ENCODE measurements at places on chromosomes 13 and 19.

- no peak for DNase-seq
These were observed 129.2 kb downstream of the TBC1D4 start for GRCh38 chr13:75352641-75353327.

DNA sequence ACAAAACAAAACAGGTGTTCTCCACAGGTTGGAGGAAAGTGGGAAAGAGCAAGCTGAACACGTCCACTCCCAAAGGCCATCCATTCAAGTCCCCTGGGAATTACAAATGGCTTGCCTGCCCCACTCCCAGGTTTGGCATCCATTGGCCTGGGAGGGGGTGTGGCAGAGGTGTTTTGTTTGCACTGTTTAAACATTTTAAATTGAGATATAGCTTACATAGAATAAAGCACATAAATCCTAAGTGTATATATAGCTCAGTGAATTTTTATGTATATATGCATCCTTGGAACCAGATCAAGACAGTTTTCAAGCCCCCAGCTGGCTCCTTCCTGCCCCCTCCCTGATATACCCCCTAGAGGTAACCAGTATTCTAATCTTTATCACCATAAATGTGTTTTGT, 12.7 kb downstream of the SLC25A42 start:
- DNase-seq: no peak

DNA sequence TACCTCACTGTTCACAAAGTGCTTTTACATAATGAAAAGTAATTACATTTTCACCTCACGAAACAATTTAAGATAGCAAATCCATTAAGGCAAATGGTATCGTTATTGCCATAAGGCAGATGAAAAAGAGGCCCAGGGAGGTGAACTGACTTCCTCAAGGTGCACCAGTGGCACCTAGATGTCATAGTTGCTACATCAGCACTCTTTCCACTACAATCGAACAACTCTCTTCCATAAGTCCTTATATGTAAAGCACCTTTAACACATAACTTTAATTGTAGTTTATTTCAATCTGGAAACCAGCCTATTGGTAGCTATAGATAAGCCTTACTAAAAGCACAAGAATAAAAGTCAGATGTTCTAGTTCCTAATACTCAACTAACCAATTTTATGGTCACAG, 35.1 kb downstream of the XPO4 start:
- DNase-seq: no peak

GRCh38 chr13:94713561-94714182, 1.3 kb upstream of the SOX21 start:
- no peak for DNase-seq

- DNase-seq: no peak
These were observed 17.0 kb downstream of the KL start for GRCh38 chr13:33033051-33033812.

DNA sequence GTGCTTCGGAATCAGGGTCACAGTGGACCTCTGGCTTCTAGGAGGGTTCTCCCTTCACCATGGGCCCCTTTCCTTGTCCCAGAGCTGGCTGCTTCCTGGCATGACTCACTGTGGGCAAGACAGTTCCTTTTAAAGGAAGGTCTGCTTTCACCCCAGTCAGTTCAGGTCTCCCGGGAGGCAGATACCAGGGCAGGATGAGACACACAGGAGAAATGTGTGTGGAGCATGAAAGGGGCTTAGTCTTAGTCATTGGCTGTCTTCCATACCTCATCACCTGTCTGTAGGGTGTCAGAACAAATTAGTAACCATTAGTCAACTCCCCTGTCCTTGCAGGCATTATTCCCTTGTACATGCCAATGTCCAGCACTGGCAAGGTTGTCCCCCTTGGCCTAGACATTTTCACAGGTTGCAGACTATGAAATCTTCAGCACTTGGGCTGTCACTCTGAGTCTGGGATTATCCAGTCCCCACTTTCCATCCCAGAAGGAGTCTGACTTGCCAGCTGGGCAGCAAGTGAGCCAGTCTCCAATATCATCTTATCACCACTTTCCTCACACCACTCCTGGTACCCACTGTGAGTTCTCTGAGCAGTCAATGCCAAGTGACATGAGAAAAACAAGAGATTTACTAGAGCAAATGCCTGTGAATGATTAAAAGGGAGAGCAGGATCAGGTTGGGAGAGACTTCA, 76.8 kb upstream of the MEDAG start:
- no peak for DNase-seq

GRCh38 chr13:44769686-44770085, 193.6 kb upstream of the TSC22D1 start:
- no peak for DNase-seq

GRCh38 chr19:13885826-13886365, 9.0 kb downstream of the NANOS3 start:
- DNase-seq: no peak

DNA sequence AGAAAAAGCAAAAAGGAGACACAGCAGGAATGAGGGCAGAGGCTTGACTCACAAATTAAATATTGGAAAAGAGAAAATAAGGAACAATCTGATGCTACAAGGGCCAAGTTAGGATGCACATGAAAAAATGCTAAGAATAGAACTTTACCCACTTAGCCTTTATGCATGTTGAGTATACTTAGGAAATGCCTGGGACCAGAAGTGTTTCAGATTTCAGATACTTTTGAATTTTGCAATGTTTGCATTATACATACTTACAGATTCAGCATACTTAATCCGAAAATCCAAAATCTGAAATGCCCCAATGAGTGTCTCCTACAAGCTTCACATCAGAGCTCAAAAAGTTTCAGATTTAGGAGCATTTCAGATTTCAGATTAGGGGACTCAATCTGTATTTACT, 262.3 kb downstream of the ABCC4 start:
- DNase-seq: no peak

DNA sequence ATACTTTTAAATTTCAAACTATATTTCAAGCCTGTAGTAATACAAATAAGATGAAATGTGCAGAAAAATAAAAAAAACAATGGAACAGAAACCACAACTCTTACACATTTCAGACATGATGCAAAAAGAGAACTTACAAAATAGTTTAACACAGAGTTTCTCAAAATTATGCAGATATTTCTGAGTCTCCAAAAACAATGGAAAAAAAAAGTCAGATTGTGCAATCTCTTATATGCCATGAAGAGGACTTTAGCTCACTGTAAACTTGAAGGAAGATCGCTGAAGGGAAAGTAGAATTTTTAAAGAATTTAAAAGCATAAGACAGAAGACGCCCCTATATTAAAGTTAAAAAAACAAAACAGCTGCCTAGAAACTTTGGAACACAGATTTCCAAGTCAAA, 20.4 kb downstream of the ZNF708 start:
- no peak for DNase-seq

GRCh38 chr19:23527797-23528196, 132.5 kb upstream of the ZNF91 start:
- DNase-seq: no peak

DNA sequence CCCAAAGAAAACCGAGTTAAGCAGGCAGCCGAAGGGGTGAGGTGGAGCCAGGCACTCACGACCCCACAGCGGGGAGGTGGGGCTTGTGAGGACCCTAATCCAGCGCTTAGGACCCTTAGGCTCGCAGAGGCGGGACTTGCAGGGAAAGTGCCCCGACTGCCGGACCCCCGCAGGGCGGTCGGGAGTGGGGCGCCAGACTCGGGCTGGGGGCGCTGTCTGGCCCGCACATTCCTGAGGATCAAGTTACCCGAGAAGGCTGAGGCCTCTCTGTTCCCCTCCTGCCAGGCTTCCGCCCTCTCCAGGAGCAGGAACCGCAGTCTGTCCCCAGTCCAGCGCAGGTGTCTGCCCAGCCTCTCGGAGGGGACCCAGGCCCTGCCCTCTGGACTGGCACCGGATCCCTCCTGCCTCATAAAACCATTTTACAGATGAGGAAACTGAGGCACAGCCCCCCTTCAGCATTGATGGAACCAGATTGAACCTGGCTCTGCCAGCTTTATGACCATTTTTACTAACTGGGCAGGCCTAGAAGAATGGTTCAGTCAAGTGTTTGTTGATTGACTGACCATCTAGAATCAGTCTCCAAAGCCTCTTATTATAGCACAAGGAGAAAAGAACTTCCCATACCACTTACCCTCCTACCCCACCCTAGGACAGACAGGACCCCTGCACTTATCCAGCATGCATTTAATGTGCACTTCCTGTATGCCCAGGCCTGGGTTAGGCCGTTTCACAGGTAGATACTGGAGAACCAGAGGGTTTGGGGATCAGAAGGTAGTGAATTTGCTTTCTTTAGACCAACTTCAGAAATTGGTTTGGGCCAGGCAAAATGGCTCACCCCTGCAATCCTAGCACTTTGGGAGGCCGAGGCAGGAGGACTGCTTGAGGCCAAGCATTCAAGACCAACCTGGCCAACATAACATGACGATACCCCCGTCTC, 6.7 kb upstream of the JUND start:
- DNase-seq: no peak

GRCh38 chr13:47337781-47338507, 441.1 kb upstream of the HTR2A start:
- DNase-seq: peak; percentile 38

GRCh38 chr13:26978081-26978860, 193.3 kb downstream of the USP12 start:
- no peak for DNase-seq

DNA sequence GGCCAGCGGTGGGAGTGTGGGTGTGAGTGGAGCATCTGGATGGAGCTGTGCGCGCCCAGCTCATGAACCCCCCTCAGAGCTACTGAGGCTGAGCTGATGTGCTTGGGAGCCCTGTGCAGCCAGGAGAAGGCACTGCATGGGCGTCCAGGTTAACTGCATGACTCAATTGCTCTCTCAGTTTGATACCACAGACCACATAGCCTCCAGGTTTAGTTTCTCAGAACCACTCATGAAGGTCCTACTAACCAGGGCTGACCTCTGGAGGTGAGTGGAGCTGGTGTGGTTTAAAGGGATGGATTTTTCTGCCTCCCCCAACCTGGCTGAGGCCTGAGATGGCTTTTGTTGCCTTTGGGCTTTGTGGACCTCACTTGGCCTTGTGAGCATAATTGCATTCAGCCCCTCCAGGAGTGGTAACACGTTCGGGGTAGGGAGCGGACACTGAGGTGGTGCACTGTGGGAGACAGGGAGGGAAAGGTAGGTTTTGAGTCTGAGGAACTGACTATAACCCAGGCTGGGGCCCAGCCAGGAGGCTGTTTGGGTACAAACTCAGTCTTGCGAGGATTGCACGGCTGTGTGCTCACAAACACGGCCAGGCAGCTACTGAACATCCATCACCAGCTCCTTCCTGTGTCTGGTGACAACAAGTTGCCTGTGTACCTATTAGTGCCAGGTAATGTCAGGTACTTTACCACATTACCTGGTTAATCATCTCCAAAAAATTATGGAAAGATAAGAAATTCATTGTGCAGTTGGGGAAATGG, 97.5 kb downstream of the RGCC start:
- no peak for DNase-seq

DNA sequence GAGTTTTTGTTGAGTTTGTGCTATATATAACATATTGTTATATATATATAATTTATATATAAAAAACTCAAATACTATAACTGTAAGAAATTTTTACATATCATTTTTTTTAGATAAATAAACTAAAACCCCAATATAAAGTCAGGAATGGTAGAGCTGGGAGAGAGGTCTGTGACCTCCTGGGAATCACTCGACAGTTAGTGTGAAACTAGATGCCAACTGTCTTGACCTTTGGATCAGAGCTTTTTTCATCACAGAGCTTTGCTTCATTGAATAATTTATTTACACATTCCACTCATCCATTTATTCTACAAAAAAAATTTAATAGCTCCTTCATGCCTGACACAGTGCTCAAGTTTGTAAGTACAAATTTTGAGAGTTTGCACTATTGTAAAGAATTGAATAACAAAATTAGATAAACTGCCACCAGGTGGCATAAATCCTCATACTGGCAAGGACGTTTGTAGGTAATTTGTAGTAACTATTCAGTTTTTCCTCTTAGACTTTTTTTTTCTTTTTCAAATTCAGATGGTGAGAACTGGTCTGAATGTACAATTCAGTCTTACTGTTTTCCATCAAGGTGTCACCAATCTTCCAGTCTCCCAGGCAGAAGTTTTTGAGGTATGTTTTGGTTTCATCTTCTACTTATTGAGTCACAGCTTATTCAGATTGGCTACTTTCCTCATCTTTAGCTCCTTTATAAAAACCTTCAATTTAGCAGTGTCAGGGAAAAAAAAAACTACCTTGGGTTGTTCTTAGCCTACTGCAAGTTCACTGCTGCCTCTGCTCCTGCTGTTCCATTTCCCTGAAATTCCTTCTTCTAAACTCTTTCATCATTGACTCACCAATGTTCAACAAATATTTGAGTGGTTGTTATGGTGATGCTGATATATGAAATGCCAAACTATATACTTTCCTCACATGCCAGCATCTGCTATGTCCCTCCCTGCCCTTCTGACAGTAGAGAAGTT, 28.7 kb downstream of the LACC1 start:
- peak; percentile 3 for DNase-seq

GRCh38 chr13:93977986-93978385, 501.5 kb downstream of the DCT start:
- no peak for DNase-seq

DNA sequence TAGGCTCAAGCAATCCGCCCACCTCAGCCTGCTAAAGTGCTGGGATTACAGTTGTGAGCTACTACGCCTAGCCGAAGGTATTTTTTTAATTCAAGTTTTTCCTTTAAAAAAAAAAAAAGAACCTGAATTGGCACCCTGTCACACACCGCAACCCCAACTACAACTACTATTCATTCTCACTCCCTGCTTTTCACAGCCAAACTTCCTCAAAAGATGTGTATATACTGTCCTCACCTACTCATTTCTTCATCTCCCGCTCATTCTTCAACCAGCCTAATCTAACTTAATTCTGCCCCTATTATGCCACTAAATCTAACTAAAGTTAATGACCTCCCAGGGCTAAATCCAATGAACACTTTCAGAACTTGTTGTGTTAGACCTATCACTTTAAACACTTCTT, 12.7 kb upstream of the WBP4 start:
- no peak for DNase-seq

DNA sequence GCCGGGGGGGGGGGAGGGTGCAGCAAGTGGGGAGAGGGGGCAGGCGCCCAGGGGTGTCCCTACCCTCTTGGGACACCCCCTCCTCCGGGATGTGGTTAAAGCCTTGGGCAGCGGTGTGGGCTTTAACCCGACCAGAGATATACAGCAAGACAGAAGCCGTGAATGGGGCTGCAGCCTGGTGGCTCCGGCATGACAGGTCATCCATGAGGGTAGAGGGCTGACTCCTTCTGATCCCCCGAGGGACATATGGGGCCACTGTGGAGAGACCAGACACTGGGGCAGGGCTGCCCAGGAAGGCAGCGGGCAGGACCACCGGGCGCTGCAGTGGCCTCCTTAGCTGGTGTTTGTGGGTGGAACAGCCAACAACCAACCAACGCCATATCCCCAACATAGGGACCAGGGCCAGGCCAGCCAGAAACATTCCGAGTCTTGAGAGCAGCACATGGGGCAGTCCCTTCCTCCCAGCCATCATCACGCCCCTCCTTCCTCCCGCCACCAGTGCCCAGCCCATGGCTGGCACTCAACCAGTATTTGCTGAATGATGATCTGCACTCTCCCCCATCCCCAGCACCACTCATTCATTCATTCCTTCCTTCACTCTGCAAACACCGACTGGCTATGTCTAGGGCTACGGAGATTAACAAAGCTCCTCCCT, 18.2 kb downstream of the ELAVL1 start:
- no peak for DNase-seq

- DNase-seq: no peak
These were observed 3.1 kb downstream of the RANBP3 start for GRCh38 chr19:5974721-5975387.

- DNase-seq: no peak
These were observed 72.4 kb downstream of the KDM4B start for GRCh38 chr19:5041168-5041912.
